ENCODE measurements at places on chromosomes 1 and 21. TPM values are rescaled to one million over a fixed set of nuclear protein-coding genes. Genes with fewer than 3 reads are reported as not detected.

DNA sequence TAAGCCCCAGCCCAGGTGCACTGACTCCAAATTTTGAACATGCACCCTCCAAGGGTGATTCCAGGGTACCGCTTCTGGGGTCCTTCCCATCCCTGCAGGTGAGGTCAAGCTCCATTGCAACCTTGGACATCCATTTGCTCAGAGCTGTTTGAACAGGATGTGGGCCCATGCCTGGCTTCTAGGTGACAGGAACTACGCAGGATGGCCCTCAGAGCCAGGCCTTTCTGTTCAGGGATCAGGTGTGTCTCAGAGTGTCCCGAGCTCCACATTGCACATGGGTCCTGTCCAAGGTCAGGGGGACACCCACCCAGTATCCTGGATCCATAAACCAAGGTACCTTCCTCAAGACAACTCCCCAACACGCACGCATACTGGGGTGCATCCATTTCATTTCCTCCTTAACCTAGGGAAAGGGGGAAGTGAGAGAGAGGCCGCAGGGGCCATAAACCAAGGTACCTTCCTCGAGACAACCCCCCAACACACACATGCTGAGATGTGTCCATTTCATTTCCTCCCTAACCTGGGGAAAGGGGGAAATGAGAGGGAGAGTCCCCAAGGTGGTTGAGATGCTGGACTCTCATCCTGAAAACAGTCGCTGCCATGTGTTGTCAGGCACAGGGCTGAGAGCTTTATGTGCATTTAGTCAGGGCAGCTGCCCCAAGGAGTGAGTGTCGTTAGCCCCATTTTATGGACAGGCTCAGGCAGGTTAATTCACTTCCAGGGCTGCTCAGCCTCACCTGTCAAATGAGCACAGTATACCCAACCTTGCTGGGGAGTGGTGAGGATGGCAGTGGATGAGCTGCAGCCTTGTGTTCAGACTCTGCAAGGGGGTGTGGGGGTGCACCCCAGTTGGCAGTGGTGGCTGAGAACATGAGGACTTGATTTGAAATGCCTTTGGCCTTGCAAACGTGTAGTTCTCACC is 2.1 kb downstream of the SLC66A1 start:
- DNase-seq = no peak

The OR2L5 gene
- total RNA-seq = not detected

DNA sequence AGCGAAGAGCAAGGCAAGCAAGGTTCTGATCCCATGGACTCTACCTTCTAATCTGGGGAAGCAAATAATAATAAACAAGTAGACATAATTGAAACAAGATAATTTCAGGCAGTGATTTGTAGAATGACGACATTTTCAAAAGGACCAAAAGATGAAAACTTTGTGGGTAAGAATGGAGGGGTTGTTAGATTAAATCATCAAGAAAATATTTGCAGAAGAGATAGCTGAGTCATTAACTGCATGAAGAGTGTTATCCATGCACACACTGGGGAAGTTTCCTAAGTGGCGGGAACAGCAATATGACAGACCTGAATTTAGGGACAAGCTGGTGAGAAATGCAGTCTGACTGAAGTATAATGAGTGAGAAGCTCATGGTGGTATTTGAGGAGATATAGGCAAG is 583.1 kb upstream of the RGS18 start:
- no peak for DNase-seq

The GPATCH2 gene
- 13.9 TPM for total RNA-seq

The ATP6V1G3 gene
- total RNA-seq = not detected

The TCHHL1 gene
- not detected for total RNA-seq

The RPRD2 gene
- 36.2 TPM for total RNA-seq
